Mesenteric fat pad (tissue), 1 donor: ENCODE measurements at places on chromosomes 16 and 17. TPM values are rescaled to one million over a fixed set of nuclear protein-coding genes. Genes with fewer than 3 reads are reported as not detected.

Gene GGT6
- not detected for total RNA-seq

DNA sequence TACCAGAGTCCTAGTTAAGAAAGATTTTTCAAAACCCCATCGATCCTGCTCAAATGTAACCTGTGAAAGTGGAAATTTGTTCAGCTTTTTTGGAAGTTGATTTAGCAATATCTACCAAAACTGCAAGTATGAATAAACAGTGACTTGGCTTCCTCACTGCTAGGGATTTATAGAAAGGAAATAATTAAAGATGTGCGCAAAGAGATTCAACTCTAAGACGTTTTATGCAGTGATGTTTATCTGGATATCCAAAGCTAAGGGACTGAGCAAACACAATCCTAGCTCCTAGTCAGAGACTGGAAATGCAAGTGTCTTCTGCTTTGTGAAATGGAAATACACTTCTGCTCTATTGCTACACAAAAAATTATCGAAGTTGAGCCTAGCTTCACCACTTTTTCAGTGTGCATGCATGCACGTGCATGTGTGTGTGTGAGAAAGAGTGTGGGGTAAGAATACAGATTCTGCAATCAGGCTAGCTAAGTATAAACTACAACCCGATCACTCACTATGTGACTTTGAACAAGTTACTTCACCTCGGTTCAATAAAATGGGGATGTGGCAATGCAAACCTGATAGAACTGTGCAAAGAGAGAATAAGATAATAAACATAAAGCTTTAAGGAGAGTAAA lies 52.1 kb upstream of the FOXF1 start:
- no peak for DNase-seq

DNA sequence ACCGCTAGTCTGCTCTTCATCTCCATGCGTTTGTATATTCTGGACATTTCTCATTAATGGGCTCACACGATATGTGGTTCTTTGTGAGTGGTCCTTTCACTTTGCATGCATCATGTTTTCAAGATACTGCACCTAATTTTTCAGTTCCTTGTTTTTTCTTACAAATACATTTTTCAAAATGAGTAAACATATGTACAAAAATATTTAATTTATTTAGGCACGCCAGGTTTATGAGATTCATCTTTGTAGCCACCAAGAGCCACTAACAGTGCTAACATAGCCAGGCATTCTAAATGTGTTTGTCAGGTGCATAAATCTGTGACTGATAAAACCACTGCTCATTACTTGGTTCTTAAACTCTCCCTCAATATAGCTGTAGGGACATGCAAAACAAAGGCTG lies 375.3 kb downstream of the WWOX start:
- DNase-seq: no peak

DNA sequence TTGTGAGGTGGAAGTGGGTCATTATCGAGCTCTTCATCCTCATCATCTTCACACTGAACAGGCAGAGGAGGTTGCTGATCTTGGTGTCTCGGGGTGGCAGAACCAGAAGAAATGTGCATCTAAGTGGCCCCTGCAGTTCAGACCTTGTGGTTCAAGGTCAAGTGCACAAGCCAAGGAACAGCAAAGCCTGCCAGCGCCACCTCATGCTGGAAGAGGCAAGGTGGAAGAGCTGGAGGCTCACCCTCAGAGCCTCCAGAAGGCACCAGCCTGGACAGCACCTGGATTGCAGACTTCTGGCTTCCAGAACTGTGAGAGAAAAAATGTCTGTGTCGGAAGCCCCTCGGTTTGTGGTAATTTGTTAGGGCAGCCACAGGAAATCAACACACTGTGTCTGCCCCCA lies 32.7 kb downstream of the IFT140 start:
- no peak for DNase-seq

DNA sequence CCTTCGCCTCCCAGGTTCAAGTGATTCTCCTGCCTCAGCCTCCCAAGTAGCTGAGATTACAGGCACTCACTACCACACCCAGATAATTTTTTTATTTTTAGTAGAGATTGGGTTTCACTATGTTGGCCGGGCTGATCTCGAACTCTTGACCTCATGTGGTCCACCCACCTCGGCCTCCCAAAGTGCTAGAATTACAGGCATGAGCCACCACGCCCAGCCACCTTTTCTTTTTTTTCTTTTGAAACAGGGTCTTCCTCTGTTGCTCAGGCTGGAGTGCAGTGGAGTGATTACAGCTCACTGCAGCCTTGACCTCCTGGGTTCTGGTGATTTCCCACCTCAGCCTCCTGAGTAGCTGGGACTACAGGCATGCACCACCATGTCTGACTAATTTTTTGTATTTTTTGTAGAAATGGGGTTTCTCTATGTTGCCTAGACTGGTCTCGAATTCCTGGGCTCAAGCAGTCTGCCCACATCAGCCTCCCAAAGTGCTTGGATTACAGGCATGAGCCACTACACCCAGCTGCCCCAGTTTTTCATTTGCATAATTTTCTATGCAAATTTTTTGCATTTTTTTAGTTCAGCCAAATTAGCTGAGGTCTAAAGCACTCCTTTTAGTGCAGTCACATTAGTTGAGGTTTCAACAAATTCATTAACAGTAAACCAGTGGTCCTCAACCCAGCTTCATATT lies 11.3 kb downstream of the WWP2 start:
- DNase-seq: no peak

DNA sequence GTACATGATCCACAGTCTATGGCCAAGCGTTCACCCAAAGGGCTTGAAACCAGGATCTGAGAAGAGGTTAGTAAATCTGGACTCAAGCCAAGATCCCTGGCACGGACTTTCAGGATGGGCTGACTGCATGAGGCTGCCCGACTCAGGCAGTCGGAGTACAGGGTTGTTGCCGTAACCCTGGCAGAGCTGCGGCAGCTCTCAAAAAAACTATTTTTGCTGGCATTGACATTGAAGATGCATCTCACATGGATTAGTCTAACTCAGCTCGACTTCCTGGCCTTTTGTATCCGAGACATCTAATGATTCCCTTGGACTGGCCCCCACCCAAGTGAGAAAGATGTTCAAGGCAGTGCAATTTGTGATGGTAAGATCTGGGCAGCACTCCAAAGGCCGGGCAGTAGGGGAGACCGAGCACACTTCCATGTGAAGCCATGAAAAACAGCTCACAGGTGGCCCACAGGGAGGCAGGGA lies 6.2 kb downstream of the SLC47A1 start:
- no peak for DNase-seq
